Progenitor cell of endocrine pancreas (in vitro differentiated cells): ENCODE measurements at places on chromosomes 6 and 20.

DNA sequence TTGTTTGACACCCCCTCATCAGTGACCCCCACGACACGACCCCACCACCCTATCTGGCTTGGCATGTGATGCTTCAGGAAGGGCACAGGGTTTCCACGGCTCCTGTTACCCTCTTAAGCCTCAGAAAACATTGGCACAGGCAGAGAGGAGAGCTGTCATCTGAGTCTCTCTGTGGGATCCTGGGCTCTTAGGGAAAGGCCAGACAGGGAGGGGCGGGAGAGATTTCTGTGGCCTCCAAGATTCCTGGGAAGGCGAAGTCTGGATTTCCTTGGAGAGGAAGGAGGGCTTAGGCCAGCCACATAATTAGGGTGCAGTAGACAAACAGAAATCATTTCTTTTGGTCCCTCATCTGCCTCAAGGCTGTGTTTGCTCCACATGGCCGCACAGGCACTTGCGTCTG lies 191.6 kb upstream of the SNX9 start:
- peaks cover 3% of the 10 kb centered on the region for H3K4me1 ChIP-seq
- no peak overlapping the region for H3K4me3 ChIP-seq
- no peaks in the 10 kb centered on the region for H3K27me3 ChIP-seq
- no peak overlapping the region for H3K27ac ChIP-seq
- no peak for DNase-seq
- H3K36me3 ChIP-seq = no peaks in the 10 kb centered on the region

- peaks cover 2% of the 10 kb centered on the region for H3K36me3 ChIP-seq
- H3K27ac ChIP-seq = no peak overlapping the region
- no peak overlapping the region for H3K4me3 ChIP-seq
- DNase-seq = no peak
Measured at GRCh38 chr6:23601811-23602345, 524.1 kb upstream of the NRSN1 start.

DNA sequence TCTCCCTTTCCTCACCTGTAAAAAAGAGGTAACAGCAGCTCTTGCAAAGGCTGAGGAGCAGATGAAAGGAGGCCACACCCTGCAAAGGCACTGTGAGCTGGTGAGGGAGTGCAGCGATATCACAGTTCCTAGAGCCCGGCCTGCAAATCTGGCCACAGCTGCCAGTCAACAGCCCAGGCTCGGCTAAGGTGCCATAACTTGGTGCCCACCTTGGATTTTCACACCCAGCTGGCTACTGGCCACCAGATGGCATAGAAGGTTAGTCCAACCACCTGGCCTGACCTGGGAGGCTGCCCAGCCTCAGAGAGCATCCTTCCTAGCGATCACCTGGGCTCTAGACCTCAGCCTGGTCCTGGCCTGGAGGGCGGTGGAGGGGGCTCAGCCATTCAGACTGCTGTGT lies 46.8 kb downstream of the KCNB1 start:
- DNase-seq = no peak
- no peaks in the 10 kb centered on the region for H3K36me3 ChIP-seq
- H3K4me3 ChIP-seq = no peak overlapping the region
- H3K27ac ChIP-seq = no peak overlapping the region
- peaks cover 27% of the 10 kb centered on the region for H3K27me3 ChIP-seq

GRCh38 chr20:40390654-40391053 lies 298.4 kb downstream of the MAFB start:
- DNase-seq = no peak
- no peaks in the 10 kb centered on the region for H3K36me3 ChIP-seq
- no peak overlapping the region for H3K4me3 ChIP-seq
- peaks cover 3% of the 10 kb centered on the region for H3K27me3 ChIP-seq

GRCh38 chr6:159913375-159913774 lies 22.6 kb downstream of the MAS1 start:
- peaks cover 2% of the 10 kb centered on the region for H3K4me1 ChIP-seq
- no peak overlapping the region for H3K27ac ChIP-seq
- peaks cover 48% of the 10 kb centered on the region for H3K27me3 ChIP-seq

DNA sequence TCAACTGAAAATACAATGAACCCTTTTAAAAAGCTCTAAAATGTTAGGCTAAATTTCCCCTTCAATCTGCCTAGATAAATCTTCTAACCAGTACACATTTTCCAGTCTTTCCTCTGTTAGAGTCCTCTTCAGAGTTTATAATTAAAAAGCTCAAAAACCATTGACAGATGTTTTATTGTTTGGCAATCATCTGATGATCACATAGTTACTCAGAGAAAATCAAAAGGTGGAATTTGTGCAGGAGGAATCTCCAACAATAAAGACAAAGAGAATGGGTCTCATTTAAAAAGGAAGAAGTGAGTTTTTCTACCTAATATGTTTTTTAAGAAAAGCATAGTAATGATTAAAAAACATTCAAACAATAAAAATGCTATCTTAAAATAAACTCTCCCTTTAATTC lies 3.1 kb downstream of the TRAPPC3L start:
- no peaks in the 10 kb centered on the region for H3K36me3 ChIP-seq
- H3K27ac ChIP-seq = no peak overlapping the region
- no peak for DNase-seq
- no peaks in the 10 kb centered on the region for H3K27me3 ChIP-seq
- H3K4me1 ChIP-seq = peaks cover 15% of the 10 kb centered on the region

GRCh38 chr20:50693001-50693400 lies 1.7 kb upstream of the RIPOR3 start:
- no peak for DNase-seq
- H3K4me3 ChIP-seq = no peak overlapping the region
- no peak overlapping the region for H3K27ac ChIP-seq

- H3K36me3 ChIP-seq = no peaks in the 10 kb centered on the region
- no peak overlapping the region for H3K27ac ChIP-seq
- H3K4me1 ChIP-seq = peaks cover 9% of the 10 kb centered on the region
- H3K4me3 ChIP-seq = peak overlapping the region; percentile 67
- peak; percentile 19 for DNase-seq
Measured at GRCh38 chr6:151240791-151241642, 1.2 kb downstream of the AKAP12 start.

DNA sequence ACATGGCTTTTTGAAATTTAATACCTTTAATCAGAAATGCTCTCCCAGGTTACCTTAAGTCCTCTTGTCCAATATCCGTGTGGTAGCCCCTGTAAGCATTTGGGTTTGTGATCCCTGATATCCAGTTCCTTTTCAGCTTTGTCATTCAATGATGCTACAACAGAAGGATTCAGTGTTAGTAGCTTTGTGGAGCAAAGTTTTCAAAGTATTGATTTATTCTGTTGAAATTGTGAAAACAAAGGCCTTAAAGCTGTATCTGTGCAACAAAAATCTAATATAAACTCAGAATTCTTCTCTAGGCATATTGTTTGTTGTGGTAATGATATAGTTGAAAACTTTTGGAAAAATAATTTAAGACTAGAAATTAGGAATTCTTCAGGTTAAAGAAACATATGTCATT lies 91.9 kb downstream of the ADGRB3 start:
- no peak overlapping the region for H3K27ac ChIP-seq
- H3K4me3 ChIP-seq = no peak overlapping the region
- H3K36me3 ChIP-seq = no peaks in the 10 kb centered on the region
- no peak for DNase-seq
- peaks cover 21% of the 10 kb centered on the region for H3K4me1 ChIP-seq

GRCh38 chr20:62177307-62177706 lies 5.5 kb upstream of the MTG2 start:
- peaks cover 11% of the 10 kb centered on the region for H3K36me3 ChIP-seq
- H3K27me3 ChIP-seq = no peaks in the 10 kb centered on the region
- H3K4me1 ChIP-seq = peaks cover 5% of the 10 kb centered on the region
- no peak for DNase-seq

DNA sequence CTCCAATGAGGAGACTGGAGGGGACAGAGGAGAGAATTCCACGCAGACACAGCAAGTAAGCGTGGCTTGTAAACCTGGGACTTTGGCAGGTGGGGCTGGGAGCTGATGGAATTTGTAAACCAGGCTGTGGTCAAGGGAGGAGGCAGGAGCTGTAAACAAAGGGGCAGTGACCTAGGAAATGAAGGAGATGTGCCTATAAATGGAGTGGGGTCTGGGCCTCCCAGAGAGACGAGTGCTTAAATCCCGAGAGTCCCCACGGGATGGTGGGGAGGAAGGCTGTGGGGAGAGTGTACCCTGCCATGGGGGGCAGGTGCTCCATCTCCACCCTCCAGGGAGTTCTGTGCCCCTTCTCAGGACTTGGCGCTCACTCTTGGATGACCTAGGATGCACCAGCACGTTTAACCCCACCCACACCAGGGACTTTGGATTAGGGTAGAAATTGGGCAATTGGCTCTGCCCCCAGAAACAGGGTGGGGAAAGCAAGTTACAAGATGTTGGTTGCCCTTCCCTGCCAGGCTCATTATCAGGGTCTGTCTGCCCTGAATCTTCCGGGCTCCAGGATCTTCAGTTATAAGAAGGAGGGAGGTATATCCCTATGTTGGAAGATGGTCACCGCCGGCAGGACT lies 4.0 kb upstream of the DHX16 start:
- peaks cover 11% of the 10 kb centered on the region for H3K36me3 ChIP-seq
- no peak for DNase-seq
- H3K4me3 ChIP-seq = no peak overlapping the region
- H3K27me3 ChIP-seq = no peaks in the 10 kb centered on the region
- no peak overlapping the region for H3K27ac ChIP-seq
- H3K4me1 ChIP-seq = peaks cover 2% of the 10 kb centered on the region

- DNase-seq = no peak
- H3K27ac ChIP-seq = no peak overlapping the region
- peaks cover 7% of the 10 kb centered on the region for H3K27me3 ChIP-seq
- H3K4me1 ChIP-seq = no peaks in the 10 kb centered on the region
- H3K4me3 ChIP-seq = no peak overlapping the region
Measured at GRCh38 chr6:2706558-2706957, 44.2 kb downstream of the MYLK4 start.

- no peak for DNase-seq
- H3K27ac ChIP-seq = no peak overlapping the region
- no peaks in the 10 kb centered on the region for H3K36me3 ChIP-seq
- no peak overlapping the region for H3K4me3 ChIP-seq
- peaks cover 4% of the 10 kb centered on the region for H3K4me1 ChIP-seq
Measured at GRCh38 chr6:113427617-113428016, 429.5 kb upstream of the MARCKS start.
